ENCODE measurements at places on chromosomes 2 and 18.

- H3K4me3 ChIP-seq, result no peak overlapping the region
- no peaks in the 10 kb centered on the region for H3K4me1 ChIP-seq
- H3K36me3 ChIP-seq, result peaks cover 4% of the 10 kb centered on the region
- H3K27ac ChIP-seq, result no peak overlapping the region
- peaks cover 3% of the 10 kb centered on the region for H3K27me3 ChIP-seq
Measured at GRCh38 chr2:66532972-66533868, 98.3 kb downstream of the MEIS1 start.

- H3K27me3 ChIP-seq, result peaks cover 25% of the 10 kb centered on the region
- no peaks in the 10 kb centered on the region for H3K36me3 ChIP-seq
- H3K27ac ChIP-seq, result no peak overlapping the region
- no peaks in the 10 kb centered on the region for H3K4me1 ChIP-seq
- no peak overlapping the region for H3K4me3 ChIP-seq
- no peak for DNase-seq
Measured at GRCh38 chr2:118811514-118812115, 35.8 kb downstream of the EN1 start.

- H3K27ac ChIP-seq, result no peak overlapping the region
- no peaks in the 10 kb centered on the region for H3K27me3 ChIP-seq
- no peak overlapping the region for H3K4me3 ChIP-seq
- H3K36me3 ChIP-seq, result no peaks in the 10 kb centered on the region
- no peak for DNase-seq
- H3K4me1 ChIP-seq, result peaks cover 20% of the 10 kb centered on the region
Measured at GRCh38 chr2:209523867-209524266, 100.0 kb downstream of the MAP2 start.

- peaks cover 43% of the 10 kb centered on the region for H3K4me1 ChIP-seq
- no peak for DNase-seq
- peaks cover 10% of the 10 kb centered on the region for H3K27me3 ChIP-seq
- no peaks in the 10 kb centered on the region for H3K36me3 ChIP-seq
Measured at GRCh38 chr2:65057054-65057375, 799 bp downstream of the CEP68 start.

GRCh38 chr2:39693245-39693644, 27.5 kb downstream of the TMEM178A start:
- DNase-seq, result no peak
- no peak overlapping the region for H3K27ac ChIP-seq
- no peak overlapping the region for H3K4me3 ChIP-seq
- H3K27me3 ChIP-seq, result peaks cover 2% of the 10 kb centered on the region

DNA sequence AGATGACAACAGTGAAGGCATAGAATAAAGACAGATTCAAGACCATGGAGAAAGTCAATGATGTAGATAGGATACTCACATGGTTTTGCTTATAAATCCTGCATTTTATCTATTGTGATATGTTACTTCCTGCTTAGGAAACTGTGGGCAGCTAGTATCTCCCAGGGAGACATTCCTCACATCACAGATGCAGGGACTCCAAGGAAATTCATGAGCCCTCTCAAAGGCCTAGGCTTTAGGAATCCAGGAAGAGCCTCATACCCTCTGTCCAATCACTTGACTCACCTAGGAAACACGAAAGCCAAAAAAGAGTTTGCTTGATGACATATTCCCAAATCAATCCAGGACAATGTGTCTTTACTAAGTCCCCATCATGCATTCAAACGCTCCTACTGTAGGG, 247.8 kb upstream of the KLHL29 start:
- no peak overlapping the region for H3K27ac ChIP-seq
- H3K27me3 ChIP-seq, result peaks cover 8% of the 10 kb centered on the region
- H3K4me1 ChIP-seq, result no peaks in the 10 kb centered on the region
- no peak for DNase-seq
- H3K4me3 ChIP-seq, result no peak overlapping the region

- H3K4me1 ChIP-seq, result peaks cover 13% of the 10 kb centered on the region
- no peak overlapping the region for H3K4me3 ChIP-seq
Measured at GRCh38 chr2:12156349-12156748, 409.9 kb downstream of the LPIN1 start.

GRCh38 chr2:80026040-80026729, 278.4 kb downstream of the LRRTM1 start:
- no peak overlapping the region for H3K4me3 ChIP-seq
- DNase-seq, result no peak
- H3K36me3 ChIP-seq, result no peaks in the 10 kb centered on the region
- H3K27me3 ChIP-seq, result no peaks in the 10 kb centered on the region
- no peaks in the 10 kb centered on the region for H3K4me1 ChIP-seq

DNA sequence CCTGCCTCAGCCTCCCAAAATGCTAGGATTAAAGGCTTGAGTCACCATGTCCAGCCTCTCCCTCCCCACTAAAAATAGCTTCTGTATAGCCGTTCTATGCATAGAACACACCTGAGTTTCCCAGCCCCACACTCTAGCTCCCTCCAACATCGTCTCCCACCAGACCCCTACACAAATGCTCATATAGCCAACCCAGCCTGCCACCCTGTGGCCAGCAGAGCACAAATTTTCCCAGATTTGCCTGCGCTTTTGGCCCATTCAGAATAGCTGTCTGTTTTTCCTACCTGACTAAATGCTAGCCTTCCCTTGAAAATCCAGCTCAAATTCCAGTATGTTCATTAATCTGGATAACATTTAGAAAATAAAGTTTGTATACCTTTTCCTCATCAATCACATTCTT, 22.8 kb downstream of the TRABD2A start:
- peaks cover 2% of the 10 kb centered on the region for H3K36me3 ChIP-seq
- peak overlapping the region; percentile 71 for H3K27ac ChIP-seq
- no peak overlapping the region for H3K4me3 ChIP-seq
- peaks cover 45% of the 10 kb centered on the region for H3K4me1 ChIP-seq
